SW 1271 (cell line): ENCODE measurements at places on chromosomes 13 and 19.

DNA sequence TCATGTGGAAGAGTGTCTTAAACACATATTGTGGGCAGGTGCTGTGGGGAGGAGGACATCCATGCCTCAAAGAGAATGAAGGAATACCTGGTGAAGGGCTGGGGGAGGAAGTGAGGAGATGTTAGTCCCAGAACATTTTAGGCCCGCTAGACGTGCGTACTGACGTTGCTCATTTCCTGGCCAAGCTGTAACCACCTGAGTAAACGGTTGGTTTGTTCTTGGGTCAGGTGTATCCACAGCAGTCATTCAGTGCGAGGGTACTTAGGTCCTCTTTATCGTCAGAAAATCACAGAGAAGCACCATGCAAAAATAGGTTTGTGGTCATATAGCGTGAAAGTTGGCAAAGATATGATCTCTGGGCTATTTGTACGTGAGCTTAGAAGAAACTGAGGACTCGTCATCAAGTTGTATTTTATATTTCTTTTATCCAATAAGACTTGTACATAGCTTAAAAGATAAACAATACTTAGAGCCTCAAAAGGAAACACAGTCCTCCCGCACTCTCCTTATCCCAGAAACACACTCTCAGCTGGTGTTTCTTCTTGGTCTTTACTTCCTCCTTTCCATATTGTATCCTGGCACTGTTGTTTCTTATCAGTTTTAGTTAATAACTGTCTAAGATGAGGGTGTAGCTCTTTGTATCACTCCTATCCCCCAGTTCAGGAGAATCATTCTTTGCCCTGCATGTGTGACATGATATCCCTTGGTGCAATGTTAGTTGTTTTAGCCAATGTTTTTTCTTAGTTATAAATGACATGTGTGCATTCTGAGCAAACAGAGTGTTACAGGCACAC, 52.0 kb downstream of the ARHGEF7 start:
- no peak for DNase-seq

DNA sequence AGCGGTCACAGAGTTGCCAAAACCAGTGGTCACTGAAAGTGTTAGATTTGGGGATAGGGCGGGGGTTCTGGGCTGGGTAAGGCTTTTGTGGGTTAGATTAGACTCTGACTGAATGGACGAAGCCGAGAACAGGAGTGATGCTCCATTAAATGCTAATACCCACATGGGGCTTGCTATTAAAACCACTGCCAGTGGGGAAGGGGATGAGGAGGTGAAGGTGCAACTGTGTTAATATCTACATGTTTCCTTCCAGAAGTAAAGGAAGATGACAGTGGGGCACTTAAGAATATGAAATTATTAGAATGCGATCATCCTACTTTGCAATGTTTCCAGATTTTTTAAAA, 573 bp upstream of the ZNF614 start:
- no peak for DNase-seq

DNA sequence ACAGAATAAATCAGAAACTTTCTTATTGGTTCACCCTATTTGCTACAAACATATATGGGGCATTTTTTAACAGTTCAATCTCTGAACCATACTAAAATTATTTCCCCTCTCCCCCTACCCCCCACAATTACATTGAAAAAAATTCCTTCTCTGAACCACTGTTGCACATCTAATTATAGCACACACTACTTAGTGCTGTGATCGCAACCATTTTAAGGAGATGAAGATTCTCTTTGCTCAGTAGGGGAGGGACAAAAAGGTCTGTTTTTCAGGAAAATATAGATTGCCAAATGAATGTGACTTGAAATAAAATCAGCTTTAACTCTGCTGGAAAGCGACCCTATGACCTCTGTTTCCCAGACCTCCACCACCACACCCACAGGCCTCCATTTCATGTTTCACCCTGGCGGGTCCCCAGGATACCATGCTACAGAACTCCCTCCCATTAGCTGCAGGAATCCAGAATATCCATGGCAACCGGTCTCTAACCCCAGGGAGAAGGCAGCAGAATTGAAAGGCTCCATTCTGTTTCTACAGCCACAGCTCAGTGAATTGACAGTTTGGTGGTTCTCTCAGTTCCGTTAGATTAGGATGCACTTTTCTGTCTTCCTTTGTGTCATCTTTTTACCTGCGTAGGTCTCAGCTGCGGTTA, 286.3 kb downstream of the TBC1D4 start:
- DNase-seq = no peak

DNA sequence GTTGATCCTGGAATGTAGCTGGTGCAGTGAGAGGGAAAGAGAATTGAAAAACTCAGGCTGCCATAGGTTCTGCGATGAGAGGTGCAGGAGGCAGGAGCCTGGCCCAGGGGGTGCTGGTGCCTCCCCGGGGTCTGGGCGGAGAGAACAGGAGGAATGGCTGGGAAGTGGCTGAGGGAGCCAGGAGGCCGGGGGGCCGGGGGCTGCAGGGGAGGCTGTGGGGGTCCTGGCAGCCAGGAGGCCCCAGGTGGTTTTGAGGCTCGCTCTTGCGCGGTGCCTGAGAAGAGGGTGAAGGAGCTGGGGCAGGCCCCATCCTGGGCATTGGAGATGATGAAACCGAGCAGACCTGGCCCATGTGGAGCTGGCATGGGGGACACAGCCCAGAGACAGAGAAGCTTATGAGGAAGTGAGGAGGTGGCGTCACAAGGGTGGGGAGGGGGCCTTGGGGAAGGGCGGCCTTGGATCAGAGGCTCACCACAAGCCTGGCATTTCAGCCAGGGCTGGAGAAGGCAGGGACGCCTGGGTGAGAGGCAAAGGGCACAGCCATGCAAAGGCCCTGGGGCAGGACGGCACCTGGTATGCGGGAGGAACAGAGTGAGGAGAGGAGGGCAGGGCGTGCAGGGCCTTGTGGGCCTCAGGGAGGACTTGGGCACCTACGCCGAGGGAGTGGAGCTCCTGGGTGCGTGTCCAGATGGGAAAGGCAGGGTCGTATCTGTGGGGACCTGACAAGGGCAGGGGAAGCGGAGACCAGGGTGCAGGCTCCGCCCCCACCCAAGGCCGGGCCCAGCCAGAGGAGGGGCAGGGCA, 1.3 kb upstream of the TEKTIP1 start:
- DNase-seq = no peak

- peak; percentile 29 for DNase-seq
Measured at GRCh38 chr19:54231077-54231931, 8.5 kb upstream of the LILRB3 start.

GRCh38 chr19:56301886-56302620, 12.6 kb downstream of the ZSCAN5A start:
- no peak for DNase-seq

- DNase-seq = no peak
Measured at GRCh38 chr13:41597348-41598041, 140.1 kb downstream of the RGCC start.

DNA sequence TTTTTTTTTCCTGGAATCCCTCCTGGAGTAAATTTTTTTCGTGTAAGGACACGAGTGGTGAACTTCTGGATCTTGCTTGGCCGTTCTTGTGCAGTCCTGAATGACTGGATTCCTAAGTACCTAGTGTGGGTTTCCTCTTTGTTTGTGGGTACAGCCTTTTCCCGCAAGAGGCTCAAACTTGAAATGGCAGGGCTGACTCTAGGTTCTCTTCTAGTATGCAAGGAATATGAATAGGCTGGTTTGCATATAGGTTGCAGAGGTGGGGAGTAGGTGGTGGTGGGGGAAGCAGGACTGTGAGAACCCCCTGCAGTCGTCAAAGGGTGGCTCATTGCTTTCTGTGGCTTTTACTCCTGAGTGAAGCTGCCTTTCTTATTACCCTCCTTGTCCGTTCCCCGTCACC, 13.6 kb downstream of the UBAC2 start:
- no peak for DNase-seq

DNA sequence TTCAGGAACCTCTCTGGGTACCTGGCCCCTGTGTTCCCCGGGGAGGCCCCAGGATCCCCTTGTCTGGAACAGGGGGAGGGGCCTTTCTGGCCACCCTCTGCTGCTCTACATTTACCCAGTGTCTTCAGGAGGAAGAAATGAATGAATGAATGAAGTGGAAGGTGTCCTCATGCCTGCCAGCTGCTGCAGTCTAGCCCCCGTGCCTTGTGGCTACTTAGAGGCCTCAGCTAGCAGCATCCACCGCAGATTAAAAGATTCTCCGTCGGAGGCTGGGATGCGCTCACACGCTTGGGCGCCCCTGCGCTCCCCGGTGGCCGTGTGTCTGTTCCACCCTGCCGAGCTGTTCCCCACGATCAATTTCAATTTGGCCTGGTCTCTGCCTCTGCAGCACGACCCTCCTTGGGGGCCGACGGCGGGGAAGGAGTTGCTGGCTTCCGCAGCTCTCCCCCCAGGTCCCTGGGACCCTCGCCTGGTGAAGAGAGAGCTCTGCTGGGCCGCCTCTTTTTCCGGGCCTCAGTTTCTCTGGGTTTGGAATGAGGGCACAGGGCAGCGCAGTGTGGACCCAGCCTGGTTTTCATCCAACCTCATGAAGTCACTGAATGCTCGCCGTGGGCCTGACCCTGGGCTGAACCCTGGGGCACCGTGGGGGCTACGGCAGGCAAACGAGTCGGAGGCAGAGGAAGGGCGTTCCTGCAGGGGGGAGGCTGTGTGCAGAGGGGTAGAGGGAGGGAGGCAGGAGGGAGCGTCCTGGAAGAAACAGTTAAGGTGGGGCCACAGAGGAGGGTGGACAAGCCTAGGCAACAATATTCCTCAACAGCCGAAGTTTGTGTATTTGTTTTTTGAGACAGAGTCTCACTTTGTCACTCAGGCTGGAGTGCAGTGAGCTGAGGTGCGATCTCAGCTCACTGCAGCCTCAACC, 28.3 kb downstream of the EFNA2 start:
- DNase-seq = no peak

DNA sequence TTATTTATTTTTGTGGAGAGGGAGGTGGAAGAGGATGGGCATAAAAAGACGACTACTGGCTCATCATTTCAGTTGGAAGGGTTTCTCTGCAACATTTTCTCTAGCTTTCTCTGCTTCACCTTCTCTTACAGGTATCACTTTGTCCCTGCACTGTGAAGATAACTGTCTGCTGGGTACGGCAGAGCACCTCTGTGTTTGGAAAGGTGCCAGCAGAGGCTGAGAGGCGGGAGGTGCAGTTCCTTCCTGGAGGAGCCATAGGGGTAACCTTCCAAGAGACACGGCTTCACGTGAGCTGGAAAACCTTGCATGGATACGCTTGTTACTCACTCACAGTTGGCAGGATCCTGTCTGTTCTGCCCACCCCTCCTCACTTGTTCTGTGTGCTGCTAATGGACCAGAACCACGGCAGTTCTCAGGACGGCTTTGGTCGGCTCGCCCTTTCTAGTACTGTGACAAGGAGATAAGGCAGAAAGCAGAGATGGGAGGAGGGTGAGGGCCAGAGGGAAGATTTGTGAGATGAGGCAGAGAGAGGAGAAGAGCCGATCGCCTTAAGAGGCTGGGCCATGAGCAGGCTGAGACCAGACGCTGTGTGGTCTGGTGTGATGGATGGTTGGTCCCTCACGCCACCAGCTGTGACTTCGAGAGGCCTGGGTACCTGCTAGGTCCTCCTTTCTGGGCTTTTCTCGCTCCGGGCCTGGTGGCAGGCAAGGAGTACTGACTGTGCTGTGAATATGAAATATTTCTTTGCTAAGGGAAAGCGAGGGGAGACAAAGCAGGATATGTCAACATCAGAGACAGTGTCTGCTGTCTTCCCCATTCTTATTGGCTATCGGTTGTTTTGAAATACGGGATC, 66.8 kb downstream of the MRPL57 start:
- DNase-seq = no peak

- no peak for DNase-seq
Measured at GRCh38 chr13:60788156-60788829, 391.3 kb downstream of the TDRD3 start.

DNA sequence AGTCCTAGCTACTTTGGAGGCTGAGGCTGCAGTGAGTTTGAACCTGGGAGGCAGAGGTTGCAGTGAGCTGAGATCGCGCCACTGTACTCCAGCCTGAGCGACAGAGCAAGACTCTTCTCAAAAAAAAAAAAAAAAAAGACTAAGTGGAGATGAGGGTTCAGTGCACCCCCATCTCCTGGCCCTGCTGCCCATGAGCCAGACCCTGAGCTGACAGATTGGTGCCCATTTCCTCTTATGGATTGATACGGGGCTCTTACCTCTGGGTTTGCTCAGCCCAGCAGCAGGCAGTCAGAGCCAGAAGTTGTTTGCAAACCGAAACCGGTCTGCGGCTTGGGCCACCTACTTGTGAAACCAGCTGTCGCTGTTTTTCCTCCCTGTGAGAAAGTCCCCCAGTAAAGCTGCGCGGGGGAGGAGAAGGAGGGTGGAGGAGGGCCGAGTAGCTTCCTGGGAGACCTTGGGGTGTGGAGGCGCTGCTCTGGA, 36.9 kb downstream of the ARRDC2 start:
- DNase-seq = no peak

DNA sequence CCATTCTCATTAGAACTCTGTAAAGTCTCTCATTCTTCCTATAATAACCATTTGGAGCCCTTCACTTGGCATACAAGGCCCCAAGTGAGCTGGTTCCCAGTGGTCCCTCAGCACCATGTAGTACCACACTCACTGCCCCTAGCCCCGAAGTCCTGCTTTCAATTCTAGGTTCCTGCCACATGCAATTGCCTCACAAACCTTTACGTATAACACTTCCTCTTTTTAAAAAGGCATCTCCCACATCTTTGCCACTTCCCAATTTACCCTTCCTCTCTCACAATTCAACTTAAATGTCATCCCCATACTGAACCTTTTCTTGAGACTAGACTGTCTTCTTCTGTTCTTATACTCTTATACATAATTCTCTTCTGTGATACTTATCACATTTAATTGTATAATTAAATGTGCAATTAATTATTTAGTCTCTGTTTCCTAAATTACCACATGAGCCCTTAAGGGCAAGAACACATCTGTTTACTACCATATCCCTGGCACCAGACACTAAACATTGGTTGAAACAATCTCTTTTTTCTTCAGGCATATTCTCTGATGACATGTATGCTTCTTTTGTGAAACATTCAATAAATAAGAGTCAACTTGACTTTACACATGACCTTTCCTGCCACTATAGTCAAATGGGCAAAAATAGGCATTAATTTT, 304.0 kb downstream of the SPRY2 start:
- no peak for DNase-seq

DNA sequence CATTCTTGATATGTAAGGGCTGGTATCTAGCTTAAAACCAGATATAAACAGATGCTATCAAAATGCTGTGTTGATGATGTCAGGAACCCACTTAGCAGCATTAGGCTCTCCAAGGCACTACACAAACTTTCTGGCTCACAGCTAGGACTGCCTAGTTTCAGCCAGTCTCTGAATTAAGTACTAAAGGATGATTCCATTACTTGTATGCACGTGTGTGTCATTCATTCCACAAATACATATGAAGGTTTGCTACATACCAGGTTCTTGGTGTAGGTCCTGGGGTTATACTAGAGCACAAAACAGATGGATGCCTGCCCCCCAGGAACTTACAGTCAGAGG, 151.5 kb downstream of the RGCC start:
- DNase-seq = no peak

DNA sequence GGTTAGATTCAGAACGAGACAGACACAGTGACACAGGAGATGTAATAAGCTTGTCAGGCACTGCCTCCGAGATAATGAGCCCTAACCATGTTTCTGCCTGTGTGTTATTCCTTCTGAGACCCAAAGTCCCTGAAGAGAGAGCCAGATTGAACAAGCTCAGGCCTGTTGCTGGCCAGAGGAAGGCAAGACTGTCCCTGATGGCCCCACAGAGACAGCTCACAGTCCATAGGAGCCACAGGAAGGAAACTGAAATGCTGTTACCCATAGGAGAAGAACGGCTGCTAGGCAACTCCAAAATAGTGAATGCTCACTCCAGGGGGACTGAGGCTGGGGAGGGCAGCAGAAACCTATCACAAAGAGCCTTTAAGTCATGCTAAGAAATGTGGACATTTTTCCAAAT, 31.8 kb upstream of the RFXAP start:
- no peak for DNase-seq
